ENCODE measurements at places on chromosomes 5 and 9.

DNA sequence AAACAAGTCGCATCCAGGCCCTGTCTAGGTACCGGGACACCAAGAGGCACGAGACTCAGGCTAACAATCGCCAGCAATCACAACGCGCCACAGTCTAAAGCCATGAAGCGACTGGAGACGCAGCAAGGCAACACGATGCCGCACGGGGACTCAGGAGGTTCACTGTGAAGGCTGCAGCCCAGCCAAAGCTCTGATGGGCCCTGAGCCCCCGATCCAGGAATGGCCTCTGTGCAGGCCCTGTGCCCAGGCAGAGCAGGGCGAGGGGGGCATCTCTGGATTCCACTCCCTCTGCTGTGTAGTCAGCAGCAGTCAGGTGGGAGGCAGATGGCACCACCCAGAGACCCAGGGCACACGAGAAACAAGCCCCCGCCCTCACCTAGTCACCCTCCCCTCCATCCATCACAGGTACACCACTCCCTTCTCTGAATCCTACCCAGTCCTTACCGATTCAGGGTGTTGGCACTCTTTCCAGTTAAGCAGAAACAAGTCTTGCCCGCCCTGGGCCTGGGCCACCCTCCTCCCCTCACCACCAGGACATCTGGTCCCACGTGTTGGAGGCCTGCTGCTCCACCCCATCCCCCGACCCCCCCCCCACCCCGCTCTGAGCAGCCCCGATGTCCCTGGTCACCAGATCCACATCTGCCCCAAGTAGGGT lies 1.1 kb downstream of the RALGDS start:
- DNase-seq = no peak

DNA sequence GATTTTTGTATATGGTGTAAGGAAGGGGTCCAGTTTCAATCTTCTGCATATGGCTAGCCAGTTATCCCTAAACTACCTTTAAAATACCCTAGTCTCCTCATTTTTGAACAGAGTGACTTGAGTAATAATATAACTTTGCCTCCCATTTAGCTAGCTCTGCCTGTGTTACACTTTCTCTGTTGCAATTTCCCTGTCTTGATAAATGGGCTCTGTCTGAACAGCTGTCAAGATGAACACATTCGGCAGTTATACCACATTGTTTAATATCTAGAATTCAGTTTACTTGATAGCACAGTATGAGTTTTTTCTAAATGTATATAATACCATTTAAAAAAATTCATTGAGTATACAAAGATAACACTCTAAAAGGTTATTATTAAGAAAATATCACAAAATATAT lies 562.9 kb upstream of the FTMT start:
- no peak for DNase-seq

GRCh38 chr5:89560696-89561095 lies 677.7 kb upstream of the MEF2C start:
- DNase-seq = no peak

DNA sequence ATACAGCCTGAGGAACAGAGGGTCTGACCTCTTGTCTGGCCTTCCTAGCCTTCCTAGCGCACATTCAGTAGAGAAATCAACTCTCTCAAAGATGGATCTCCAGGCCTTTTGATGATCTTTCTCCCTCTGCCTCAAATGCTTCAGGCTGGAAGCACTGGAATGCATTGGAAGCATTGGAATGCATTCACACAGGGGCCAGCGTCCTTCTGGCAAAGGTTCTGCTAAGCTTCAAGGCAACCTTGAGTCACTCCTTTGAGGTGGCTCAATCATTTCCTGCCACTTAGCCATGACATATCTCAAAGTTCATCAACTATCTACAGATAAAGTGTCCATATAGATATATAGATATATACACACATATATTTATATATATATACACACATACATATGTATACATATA lies 42.9 kb downstream of the OR2K2 start:
- no peak for DNase-seq

DNA sequence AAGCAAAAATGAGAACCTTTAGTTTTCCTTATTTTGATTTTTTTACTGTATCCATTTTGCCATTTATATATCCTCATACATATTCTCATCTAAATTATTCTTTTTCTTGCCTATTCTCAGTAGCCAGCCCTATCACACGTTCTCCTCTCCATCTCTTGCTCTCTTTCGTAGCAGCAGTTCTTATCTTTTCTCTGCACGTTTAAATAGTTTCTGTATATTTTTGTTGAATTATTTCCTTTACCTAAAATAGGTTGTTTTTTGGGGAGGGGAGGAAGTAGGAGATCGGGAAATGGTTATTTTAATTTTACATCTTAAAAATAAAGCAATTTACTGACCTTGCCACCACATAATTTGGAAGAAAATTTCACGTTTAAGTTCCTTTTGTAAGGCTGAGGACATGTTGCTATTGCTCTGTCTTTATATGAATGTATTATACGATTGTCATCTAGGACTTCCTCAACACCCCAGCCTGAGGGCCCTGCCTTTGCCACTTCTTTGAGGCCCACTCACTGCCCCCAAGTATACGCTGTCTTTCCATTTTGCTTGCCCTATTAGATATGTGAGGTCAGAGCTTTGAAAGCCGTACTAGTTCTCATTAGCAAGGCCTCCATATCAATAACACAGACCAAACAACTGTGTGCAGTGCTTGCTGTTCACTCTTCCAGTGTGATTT lies 140.3 kb downstream of the GNAQ start:
- no peak for DNase-seq

DNA sequence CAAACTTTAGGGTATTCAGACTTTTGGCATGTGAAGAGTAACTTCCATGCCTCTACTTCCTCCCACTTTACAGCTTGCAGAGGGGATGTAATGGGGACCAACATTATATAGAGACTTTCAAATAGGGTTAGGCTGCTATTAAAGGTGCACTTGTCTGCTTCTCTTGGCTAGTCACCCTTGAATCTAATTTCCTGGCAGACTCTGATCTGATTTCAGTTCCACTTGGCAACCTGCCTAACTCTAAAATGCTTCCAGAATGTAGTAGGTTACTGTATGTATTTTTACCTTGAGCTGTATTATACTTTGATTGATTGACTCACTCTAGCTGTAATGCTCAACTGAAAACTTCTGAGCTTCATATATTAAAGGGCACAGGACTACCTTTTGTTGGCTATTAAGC lies 693.4 kb downstream of the KCTD16 start:
- DNase-seq = no peak

- no peak for DNase-seq
These were observed 59.1 kb downstream of the CHSY3 start for GRCh38 chr5:129963359-129963758.

GRCh38 chr9:72485821-72486593 lies 35.4 kb upstream of the TMC1 start:
- no peak for DNase-seq

DNA sequence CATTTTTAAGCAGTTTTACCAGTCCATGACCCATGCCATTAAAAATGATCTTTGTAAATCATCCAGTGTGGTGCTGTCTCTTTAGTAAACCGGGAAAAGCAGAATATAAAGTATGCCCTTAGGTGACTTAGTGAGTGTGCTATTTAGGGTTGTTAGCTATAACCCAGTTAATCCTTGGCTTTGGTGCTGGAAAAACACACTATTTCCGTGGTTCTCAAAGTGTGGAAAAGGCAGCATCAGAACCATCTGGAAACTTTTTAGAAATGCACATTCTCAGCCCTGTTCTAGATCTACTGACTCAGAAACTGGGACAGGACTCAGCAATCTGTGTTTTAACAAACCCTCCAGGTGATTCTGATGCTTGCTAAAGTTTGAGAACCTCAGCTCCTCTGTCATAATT lies 123.6 kb upstream of the ZNF608 start:
- DNase-seq = no peak

- peak; percentile 96 for DNase-seq
These were observed 296.5 kb upstream of the ITGA1 start for GRCh38 chr5:52491071-52491787.

- DNase-seq = no peak
These were observed 25.8 kb downstream of the ADGRD2 start for GRCh38 chr9:124475868-124476690.

- DNase-seq = no peak
These were observed 160.1 kb upstream of the ZNF608 start for GRCh38 chr5:124906339-124907097.

- no peak for DNase-seq
These were observed 26.2 kb upstream of the SHC3 start for GRCh38 chr9:89204801-89205200.

DNA sequence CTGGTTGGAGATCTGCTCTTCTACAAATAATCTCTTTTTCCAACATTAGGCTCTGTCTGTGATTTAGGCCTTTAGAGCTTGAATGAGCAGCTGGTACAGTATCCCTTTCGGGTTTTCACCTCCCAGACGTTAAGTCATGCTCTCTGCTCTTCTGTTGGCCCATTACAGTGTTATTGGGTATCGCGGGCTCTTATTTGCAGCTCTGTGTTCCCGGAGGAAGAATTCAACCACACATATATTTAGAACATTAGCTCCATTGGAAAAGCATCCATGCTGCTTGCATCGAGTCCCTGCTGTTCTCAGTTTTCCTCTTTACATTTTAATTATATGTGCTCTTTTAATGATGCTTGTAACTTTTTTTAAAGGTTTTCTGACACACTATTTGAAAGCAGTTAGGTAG lies 278.0 kb upstream of the ADCY2 start:
- no peak for DNase-seq

DNA sequence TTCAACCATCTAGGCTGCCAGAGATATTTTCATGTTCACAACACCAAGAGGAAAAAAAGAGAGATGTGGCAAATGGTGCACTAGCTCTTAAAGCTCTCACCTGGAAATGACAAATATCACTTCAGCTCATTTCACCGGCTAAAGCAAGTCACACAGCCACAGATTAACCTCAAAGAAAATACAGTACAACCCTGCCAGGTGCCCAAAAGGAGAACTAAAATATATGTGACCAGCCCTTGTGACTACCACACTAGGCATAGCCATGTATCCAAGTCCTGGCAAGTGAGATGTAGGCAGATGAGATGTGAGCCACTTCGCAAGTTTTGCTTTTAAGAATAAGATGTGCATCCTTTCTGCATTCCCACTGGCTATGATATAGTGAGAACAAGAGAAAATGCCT lies 41.4 kb downstream of the AGTPBP1 start:
- no peak for DNase-seq

- DNase-seq = no peak
These were observed 23.3 kb downstream of the CCNH start for GRCh38 chr5:87389296-87390034.

- no peak for DNase-seq
These were observed 10.9 kb downstream of the LHX2 start for GRCh38 chr9:124022201-124023121.

GRCh38 chr5:148776780-148777179 lies 49.6 kb upstream of the ADRB2 start:
- DNase-seq = no peak

DNA sequence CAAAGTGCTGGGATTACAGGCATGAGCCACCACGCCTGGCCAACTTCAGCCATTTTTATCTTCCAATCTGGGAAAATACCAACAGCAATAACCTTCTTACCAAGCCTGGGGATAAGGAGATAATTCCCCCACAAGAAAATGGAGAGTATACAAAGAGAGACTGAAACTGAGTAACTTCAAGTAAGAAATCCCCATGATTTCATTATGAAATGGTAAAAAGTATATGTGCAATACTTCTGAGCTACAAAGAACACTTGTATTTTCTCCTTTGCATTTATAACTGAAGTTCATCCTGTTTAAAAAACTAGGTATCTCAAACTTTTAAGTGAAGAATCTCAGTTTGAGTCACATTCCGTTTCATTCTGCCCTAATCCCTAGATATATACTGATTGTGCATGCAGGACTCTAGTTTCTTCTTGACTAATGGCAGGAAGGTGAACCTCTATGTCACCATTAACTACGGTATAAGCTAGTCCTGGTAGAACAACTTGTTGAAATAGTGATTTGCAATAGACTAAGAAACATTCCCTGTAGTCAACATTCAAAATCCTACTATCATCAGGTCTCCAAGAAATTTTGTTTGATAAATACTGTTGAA lies 2071.4 kb downstream of the MAT2B start:
- DNase-seq = no peak

DNA sequence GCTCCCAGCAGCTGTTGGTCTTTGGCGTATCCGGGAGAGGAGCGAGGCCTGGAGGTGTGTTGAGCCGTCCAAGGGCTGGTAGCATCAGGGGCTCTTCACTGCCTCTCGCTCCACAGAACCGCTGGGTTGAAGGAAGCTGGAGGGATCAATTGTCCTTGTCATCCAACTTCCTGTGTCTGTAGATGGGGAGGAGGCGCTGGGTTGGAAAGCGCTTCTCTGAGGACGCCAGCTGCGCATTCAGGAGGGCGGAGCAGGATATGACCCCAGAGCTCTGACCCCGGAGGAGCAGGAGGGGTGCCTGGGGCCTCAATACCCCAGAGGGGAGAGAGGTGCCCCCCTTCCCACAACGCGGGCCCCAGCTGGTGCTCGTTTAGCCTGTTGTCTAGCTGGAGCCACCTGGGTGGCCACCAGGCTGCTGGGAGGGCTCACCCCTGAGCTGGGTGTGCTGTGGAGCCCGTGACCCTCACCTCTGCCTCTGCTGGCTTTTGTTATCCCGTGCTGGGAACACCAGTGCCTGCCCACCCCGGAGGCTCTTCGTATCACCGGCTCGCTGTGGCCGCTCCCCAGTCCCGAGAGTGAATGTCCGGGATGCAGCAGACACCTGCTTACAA lies 2.0 kb upstream of the DBH start:
- peak; percentile 31 for DNase-seq

GRCh38 chr5:65811885-65812284 lies 89.9 kb downstream of the NLN start:
- DNase-seq = no peak

DNA sequence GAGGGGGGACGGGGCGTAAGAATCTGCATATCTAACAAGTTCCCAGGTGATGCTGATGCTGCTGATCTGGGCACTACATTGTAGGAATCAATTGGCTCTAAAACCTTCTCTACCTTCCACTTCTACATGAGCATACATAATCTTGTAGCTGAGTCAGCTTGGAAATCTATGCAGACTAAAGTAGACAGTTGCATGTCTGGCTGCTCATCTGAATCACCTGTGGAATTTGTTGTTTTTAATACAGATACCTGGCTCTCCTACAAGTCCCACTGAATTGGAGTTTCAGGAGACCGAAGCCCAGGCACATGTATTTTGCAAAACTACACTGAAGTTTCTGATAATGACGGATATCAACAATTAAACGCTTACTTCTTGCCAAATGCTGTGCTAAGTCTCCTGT lies 113.6 kb downstream of the STK32A start:
- no peak for DNase-seq

- peak; percentile 19 for DNase-seq
These were observed 24.2 kb upstream of the GLRX start for GRCh38 chr5:95846554-95847260.

GRCh38 chr5:138874771-138875551 lies at the start of gene LRRTM2:
LRRTM2 (minus strand) TSS chr5:138875335; CDS start chr5:138874911, 424 bp downstream.
- DNase-seq = no peak

Data from NCI-H187 treated with DMSO at 0.1 percent for 48 hours (cell line).